ENCODE measurements at places on chromosomes 12 and 14. TPM values are rescaled to one million over a fixed set of nuclear protein-coding genes. Genes with fewer than 3 reads are reported as not detected.

DNA sequence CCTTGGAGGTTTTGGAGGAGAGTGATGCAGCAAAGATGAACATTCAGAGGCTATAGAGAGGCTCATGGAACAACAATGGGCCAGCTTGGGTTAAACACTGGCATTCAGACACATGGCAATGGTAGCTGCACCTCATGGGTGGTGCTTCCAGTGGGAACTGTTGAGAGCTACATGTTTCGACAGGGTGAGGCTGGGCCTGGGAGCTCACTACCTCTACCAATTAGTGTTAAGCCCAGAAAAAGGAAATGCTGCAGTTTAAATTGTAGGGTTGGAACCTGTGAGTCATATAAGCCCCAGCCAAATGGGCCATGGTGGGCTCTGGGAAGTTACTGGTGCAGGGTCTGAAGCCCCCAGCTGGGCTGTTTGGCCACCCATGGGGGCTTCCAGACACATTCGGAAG lies 279.7 kb downstream of the ZFP36L1 start:
- DNase-seq = no peak

GRCh38 chr12:67802731-67803130 lies 154.2 kb downstream of the DYRK2 start:
- no peak for DNase-seq

DNA sequence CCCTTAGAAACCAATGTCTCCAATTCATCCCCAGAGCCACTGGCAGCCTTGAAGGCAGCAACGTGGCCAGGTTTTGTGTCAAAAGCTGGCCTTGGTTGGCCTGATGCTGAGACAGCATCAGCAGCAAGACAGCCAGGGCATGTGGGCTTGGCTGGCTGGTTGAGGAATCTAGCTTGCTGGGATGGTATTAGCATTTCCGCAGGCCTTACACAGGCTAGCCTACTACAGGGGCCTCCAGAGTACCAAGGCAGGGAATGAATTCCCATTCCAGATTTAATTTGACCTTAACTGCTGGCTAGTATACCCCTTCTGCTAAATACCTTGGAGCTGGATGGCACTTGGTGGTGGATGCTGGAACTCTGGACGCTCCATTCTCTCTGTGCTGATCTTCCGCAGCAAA lies 15.8 kb downstream of the NGDN start:
- DNase-seq = no peak

GRCh38 chr12:6839482-6840201 lies 1.1 kb upstream of the GNB3 start:
- DNase-seq = no peak

DNA sequence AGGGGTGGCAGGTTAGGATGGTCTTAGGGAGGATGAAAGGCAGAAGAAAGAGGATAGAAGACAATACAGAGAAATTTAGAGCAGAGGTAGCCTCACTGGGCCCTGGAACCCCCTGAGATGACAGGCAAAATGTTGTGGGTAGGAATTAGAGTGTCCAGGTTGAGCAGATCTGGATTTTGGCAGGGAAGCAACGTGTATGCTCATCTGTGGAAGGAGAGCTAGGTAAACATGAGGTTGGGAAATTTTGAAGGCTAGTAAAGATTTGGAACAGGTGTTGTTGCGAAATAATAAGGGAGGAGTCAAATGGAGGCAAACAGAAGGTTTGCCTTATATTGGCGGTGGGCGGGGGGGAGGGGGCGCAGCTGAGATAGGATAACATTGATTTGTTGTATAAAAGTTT lies 5.3 kb downstream of the HSD17B6 start:
- DNase-seq = no peak

- DNase-seq = no peak
Measured at GRCh38 chr12:81953541-81953940, 194.4 kb upstream of the PPFIA2 start.

CAPZA3 gene
- total RNA-seq = not detected

Data from naive thymus-derived CD4-positive, alpha-beta T cell (primary cell).